ENCODE measurements at places on chromosomes 3 and 15.

DNA sequence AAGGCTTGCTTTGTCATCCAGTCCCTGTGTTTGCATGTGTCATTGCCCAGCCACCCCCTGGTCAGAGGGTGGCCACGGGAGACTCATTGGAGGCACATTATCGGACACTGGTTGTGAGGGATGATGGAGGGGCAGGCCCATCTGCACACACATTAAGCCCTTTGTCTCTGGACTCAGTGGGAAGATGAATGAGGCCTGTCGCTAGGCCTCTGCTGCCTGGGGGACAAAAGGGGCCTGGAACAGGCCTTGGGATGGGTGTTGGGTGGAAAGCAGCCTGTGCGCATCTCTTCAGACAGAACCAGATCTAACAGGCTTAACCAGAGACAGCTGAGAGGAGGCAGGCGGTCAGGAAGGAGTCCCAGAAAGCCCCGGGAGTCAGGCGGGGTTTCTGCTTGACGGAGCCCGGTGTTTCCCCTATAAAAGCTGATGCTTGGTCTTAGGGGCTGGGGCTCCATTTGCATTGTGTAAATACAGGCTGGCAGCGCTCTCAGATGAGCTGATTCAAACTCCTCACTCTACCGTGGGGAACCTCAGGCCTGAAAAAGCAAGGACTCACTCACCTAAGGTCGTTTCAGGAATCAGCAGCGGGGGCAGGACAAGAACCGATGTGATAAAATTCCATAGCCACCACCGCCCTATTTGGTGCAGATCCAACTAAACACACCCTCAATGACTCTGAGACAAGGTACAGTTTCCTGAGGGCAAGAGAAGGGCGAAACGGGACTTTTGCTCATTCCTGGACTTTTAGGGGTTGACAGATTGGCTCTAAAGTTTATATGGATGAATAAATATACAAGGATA lies 17.1 kb upstream of the SKIC8 start:
- no peak for DNase-seq

GRCh38 chr15:62400778-62401177 lies 235.7 kb upstream of the C2CD4B start:
- DNase-seq: no peak

GRCh38 chr3:137768361-137769321 lies 4.5 kb downstream of the SOX14 start:
- no peak for DNase-seq

GRCh38 chr3:113436809-113437208 lies 4.5 kb downstream of the CFAP44 start:
- DNase-seq: peak; percentile 37

- no peak for DNase-seq
Measured at GRCh38 chr15:36175186-36175740, 404.2 kb upstream of the CDIN1 start.

GRCh38 chr15:63669074-63669473 lies 71.9 kb downstream of the FBXL22 start:
- DNase-seq: no peak

Data from kidney epithelial cell (primary cell).